ENCODE measurements at places on chromosomes 12 and 14.

DNA sequence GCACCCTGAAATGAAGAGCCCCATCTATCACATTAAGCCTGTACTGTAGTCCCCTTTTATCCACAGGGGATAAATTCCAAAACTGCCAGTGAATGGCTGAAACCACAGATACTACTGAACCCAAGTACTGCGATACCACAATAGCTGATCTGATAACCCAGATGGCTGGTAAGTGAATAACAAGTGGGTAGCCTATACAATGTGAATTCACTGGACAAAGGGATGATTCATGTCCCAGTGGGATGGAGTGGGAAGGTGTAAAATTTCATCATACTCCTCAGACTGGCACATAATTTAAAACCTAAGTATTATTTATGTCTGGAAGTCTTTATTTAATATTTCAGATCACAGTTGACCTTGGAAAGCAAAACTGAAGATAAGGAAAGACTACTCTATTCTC, 201.3 kb downstream of the GPHN start:
- DNase-seq = no peak

- no peak for DNase-seq
These were observed 8.4 kb downstream of the ESPL1 start for GRCh38 chr12:53276511-53276910.

- no peak for DNase-seq
These were observed 8.5 kb downstream of the ITGB7 start for GRCh38 chr12:53198486-53199110.

DNA sequence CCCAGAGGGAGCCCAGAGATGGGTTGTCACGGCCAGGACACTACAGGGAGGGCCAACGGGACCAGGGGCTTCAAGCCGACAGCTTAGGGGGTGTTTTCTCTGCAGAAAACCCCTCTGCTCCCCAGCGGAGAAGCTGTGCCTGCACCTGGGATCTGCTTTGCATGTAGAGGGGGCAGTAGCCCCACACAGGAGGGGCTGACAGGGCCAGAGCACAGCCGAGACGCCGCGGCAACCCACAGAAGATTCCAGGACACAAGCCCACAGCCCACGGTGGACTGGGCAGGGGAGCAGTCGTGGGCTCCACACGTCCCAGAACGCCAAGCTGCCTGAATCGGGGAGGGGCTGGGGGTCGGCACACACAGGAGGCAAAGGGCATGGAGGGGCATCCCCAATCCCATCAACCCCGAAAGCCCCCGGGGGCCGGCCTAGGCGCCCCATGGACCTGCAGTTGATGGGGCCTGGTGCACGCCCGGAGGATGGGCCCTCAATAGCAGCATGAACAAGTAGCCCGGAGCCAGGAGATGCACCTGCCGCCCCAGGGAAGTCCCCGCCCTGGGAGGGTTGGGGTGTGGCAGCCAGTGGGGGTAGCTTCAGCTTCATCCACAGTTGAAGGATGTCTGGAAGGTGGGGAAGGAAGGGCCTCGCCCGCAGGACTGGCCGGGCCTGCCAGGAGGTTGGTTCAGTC, 30.5 kb upstream of the TMEM179 start:
- no peak for DNase-seq
